ENCODE measurements at places on chromosomes 7 and 10.
A peak's percentile ranks its signal among the peaks of the same experiment; 100 is the strongest.

- DNase-seq: no peak
These were observed 7.7 kb downstream of the DDX56 start for GRCh38 chr7:44565795-44566559.

DNA sequence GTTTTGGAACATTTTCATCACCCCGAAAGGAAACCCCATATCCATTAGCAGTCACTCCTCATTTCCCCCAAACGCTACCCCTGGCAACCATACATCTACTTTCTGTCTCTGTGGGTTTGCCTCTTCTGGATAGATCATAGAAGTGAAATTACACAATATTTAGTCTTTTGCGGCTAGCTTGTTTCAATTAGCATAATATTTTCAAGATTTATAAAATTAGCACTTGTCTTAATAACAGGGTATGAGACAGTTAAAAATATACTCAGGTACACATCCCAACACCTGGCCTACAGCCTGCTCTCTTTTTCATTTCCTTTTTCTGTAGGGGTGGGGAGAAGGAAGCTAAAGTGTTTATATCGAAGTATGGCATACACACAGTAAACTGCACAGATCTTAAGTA is 81.4 kb upstream of the LRGUK start:
- no peak for DNase-seq

DNA sequence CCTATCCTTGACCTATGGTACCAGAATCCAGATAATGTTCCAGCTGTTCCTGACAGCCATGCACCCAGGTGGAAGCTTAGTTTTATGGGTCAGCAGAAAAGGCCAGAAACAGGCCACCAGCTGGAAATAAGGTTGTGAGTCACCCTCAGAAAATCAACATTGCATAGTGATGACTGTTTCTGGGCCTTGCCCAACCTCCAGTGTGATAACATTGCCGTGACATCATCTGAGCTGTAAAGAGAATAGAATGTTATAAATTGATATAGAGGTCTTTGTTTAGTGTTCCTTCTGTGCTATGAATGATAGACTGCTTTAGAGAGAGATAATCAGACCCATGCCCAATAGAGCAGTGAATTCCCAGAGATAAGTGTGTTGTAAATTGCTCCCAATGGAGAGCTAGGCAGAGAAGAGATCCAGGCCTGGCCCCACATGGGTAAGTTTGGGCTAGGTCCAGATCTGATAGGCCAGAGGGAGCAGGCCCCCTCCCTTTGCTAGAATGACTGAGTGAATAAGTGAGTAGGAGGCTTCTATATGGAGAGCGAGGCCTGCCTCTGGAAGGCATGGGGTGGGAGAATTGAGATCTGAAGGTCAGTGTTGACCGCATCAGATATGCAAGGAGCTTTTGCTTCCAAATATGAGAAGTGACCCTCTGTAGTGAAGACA is 14.2 kb upstream of the HPS1 start:
- peak; percentile 96 for DNase-seq

GRCh38 chr7:50376056-50376820 is 71.7 kb downstream of the IKZF1 start:
- DNase-seq: no peak

GRCh38 chr10:113240736-113241135 is 290.7 kb downstream of the TCF7L2 start:
- DNase-seq: no peak

GRCh38 chr10:10209167-10209566 is 808.5 kb upstream of the CELF2 start:
- DNase-seq: peak; percentile 5

DNA sequence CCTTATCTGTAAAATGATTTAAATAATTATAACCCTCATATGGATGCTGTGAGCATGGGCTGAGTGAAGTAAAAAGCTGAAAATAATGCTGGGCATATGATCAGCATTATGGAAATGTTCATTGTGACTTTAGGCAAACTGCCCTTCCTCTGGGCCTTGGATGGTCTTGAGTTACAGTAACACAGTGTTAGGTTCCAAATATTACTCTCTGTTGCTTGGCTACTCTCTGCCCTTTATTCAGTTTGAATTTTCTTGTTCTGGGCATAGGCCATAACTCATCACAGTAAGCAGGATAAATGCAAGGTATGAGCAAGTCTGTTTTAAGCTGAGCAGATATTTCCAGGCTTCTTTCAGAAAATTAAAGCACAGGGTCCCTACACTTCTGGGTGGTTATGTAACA is 868.0 kb downstream of the KCNMA1 start:
- DNase-seq: no peak

- DNase-seq: no peak
These were observed 21.0 kb upstream of the FIS1 start for GRCh38 chr7:101265622-101266516.

DNA sequence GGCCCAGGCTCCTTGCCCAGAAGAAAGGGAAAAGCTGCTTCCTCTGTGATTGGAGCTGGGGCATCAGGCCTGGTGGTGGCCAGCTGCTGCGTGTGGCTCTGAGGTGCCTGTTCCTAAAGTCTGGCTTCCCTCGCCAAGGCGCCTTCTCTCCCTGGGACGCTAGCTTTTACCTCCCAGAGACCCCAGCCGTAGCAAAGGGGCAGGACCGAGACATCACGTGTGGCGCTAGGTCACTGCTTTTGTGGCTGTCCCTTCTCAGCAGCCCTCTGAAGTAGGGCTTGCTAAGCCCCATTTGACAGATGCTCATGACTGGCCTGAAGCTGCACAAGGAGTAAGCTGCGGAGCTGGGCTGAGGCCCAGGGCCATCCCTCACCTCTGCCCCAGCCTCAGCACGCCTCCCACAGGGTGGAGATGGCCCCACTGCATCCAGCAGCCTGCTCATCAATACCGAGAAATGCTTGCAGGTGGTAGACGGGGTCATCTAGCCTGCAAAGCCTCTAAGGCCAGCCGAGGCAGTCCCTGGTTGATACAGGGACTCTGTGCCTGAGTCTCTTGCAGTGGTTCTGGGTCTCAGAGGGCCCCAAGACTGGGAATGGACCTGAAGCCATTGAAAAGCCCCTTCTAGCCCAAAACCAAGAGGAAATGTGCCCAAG is 171.2 kb downstream of the LCOR start:
- no peak for DNase-seq

DNA sequence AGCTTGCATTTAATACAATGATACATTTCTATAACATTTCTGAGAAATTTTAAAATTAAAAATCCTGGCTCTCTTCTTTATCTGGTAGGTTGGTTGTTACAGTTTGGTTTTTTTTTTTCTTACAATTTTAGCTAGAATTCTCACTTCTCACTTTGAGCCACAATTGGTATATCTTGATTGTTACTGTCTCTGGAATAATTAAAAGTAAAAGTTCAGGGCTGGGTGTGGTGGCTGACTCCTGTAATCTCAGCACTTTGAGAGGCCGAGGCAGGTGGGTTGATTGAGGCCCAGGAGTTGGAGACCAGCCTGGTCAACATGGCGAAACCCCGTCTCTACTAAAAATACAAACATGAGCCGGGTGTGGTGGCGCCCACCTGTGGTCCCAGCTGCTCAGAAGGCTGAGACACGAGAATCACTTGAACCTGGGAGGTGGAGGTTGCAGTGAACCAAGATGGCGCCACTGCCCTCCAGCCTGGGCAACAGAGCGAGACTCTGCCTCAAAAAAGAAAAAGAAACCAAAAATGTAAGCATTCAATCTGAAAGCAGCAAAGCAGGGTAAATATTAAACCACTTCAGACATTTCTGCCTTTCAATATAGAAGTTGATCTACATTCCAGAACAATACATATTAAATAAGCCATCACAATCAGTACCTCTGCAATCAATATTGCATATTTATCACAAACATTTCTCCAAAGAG is 88.6 kb upstream of the PFKP start:
- DNase-seq: no peak

DNA sequence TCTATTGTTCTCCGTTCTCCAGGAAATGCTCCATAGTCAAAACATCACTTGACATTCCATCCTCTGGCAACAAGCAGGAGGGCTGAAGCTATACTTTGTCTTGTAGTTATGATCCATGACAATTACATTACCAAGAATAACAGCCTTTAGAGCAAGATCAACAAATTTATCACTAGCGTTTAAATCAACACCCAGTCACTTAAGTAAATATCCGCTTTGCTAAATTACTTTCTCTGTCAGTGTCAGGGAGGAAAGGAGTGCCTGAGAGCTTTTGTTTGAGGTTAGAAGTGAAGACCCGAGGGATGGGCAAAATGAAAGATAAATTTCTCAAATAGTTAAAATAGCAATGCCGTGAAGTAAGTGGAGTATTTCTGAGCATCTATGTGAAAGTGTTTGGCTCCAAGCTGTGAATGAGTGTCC is 236.1 kb upstream of the BMPER start:
- peak; percentile 42 for DNase-seq

DNA sequence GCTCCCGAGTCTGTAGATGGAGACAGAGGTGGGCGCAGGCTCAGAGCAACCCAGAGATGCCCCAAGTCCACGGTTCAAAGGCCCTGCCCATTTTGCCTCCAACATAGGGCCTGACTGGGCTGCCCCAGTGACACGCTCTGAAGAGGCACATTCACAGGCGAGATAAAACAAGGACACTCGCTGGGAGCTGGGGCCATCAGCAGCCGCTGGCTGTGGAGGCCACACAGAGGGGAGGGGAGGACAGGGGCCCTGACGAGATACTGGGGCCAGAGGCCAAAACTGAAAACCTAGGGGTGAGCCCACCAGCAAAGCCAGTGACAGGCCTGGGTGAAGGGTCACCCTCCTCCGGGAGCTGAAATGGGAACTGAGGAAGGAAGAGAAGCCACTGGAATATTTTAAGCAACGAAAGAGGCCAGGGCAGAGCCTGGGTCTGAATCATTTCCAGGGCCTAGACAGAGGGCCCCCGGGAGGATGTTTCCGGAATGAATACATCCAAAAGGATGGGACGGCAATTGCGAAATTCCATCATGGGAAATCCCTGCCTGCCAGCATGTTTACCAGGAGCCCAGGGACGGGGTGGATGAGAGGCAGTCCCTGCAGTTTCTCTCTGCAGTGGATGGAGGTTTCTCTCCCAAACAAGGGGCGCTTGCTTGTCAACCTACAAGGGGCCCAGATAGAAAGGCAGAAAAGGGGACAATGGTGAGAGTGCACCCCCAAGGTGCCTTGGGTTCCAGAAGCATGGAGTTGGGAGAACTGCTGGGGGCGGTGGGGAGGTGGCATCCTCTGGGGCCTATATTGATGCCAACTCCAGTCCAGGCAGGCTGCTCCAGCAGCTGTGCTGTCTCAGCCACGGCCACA is 29.0 kb upstream of the HSPA12A start:
- no peak for DNase-seq

- DNase-seq: no peak
These were observed 514.5 kb downstream of the PTPRN2 start for GRCh38 chr7:158072991-158073730.

DNA sequence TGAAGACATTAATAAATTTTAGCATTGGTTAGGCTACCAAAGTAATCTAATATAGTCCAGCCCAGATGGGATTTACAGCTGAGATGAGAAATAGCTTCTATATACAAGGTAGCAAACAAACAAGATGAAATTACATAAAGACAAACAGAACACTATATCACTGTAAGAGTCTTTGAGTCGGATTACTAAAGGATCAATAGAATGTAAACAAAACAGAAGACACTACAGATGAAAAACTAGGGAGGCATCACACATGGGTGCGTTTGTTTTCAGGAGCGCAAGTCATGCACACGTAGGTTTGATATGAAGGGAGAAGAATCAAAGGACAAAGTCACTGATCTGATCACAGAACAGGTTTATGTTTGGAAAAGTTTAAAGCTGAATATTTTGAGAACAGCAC is 26.5 kb downstream of the MPP7 start:
- DNase-seq: no peak

GRCh38 chr10:132532179-132532578 is 5.4 kb upstream of the INPP5A start:
- peak; percentile 67 for DNase-seq

DNA sequence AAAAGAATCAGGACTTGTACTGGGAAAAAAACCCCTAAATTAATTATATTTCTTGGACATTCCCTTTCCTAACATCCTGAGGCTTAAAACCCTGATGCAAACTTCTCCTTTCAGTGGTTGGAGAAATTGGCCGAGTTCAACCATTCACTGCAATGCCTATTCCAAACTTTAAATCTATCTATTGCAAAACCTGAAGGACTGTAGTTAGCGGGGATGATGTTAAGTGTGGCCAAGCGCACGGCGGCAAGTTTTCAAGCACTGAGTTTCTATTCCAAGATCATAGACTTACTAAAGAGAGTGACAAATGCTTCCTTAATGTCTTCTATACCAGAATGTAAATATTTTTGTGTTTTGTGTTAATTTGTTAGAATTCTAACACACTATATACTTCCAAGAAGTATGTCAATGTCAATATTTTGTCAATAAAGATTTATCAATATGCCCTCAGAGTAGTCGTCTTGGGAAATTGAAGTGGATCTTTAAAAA is 6.6 kb downstream of the EMX2 start:
- DNase-seq: no peak

DNA sequence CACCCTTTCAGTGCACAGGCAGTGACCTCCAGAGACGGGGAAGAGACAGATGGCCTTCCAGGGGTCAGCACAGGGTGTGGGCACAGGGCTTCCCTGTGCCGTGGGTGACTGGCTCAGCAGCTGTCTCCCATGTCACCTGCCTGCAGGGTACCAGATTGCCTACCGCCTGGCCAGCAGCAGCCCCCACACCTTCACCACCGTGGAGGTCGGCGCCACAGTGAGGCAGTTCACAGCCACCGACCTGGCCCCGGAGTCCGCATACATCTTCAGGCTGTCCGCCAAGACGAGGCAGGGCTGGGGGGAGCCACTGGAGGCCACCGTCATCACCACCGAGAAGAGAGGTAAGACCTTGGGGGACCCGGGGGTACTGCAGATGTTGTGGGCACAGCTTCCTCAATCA is 536.5 kb upstream of the FOXK1 start:
- no peak for DNase-seq

GRCh38 chr7:122887198-122887597 is 938 bp upstream of the CADPS2 start:
- peak; percentile 48 for DNase-seq

DNA sequence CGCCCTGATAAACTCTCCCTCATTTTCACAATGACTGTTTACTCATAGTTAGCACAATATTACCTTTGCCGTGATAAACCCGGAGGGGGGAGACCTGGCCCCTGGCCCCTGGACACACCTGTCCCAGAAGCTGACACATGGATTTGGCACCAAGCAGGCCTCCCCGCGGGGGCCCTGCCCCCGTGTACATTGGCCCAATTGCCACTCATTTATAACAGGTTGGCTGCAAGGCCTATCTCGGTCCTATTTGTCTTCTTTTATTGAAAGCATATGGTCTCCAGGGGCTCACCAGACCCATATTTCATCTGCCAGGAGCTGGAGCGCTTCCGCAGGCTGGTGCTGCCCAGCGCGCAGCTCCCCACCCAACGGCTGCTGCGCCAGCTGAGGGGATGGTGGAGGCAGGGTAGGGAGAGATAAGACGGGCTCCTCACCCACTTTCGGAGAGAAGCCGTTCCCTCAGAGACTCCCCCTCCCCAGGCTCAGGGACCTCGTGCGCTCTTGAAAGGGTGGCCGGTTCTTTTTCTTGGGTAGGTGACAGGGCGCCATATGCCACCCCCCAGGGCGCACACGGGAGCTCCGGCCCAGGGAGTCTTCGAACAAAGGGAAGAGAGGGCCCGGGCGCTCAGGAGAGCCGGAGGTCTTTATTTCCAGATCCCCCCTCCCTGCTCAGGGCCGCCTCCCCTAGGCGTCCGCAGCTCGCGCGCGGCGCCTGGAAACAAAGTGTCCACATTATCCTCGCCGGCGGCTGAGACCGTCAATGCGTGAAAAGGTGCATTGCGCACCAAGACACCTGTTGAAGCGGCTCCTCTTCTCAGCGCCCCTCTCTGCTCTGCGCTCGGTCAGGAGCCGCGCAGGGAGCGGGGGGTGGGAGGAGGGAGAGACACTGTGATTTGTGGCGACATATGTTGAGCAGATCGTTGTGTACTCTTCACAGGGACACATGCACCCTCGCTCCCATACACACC is 4.3 kb upstream of the NEUROG3 start:
- peak; percentile 54 for DNase-seq

GRCh38 chr10:117241541-117242462 is 888 bp downstream of the SLC18A2 start:
- peak; percentile 19 for DNase-seq
